NCI-H1694 treated with DMSO at 0.1 percent for 48 hours (cell line): ENCODE measurements at places on chromosomes 2 and 18.

GRCh38 chr2:96264656-96265348 lies 995 bp downstream of the TMEM127 start:
- DNase-seq, result peak; percentile 8

- DNase-seq, result no peak
Observed at GRCh38 chr2:98847853-98848252, 88.2 kb downstream of the CRACDL start.

GRCh38 chr18:48607056-48607984 lies 68.5 kb downstream of the CTIF start:
- DNase-seq, result no peak

DNA sequence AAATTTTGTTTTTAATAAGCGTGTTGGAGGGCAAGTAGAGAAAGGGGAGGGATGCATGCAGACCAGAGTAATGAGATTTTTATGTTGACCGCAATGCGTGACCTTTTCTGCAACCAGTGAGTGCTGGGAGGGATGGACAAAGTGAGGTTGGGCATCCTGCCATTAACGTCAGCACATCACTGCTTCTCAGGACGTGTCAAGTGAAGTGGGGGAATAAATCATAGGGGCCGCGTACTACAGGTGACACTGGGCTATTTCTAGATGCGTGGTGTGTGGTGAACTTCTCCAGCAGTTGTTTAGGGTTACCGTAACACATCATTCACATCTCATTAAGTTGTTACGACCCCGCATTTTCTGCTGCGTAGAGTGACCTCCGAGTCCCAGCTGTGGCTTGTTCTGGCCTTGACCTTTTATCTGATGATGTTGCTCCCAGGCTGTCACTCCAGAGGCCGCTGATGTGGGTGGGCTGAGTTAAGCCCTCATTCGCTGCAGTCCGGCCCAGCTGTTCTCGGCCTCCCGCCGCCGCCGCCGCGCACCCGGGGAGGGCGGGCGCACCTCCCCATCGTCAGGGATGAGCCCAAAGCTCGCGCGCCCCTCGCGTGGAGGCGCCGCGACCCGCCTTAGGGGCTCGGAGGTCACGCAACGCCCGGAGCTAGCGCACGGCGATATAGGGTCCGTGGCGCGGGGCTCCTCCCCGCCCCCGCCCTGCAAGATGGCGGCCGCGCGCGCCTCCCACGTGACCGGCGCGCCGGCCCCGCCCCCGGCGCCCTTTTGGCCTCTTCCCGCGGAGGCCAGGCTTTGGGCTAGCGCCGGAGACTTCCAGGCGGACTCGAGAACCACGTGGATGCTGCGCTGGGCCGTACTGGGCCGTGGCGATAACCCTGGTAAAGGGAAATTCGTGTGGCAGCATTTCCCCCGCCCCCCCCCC lies 3.5 kb downstream of the ZCCHC2 start:
- peak; percentile 23 for DNase-seq

DNA sequence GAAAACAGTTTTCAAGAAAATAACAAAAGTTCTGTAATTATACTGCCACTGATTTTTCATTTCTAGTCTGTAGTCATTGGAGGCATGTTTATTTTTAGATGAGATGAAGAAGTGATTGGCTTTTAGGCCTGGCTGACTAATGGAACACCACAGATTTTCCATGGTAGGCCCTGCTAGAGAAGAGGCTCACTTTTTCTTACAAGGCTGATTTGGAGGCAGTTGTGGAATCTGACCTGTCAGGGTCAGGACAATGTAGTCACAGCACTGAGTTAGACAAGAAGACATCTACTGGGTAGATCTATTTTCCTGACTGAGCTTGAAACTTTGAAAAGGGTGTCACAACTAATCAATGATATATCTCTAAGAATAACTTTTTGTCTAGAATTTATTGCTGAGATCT lies 43.9 kb downstream of the KDM3A start:
- no peak for DNase-seq

DNA sequence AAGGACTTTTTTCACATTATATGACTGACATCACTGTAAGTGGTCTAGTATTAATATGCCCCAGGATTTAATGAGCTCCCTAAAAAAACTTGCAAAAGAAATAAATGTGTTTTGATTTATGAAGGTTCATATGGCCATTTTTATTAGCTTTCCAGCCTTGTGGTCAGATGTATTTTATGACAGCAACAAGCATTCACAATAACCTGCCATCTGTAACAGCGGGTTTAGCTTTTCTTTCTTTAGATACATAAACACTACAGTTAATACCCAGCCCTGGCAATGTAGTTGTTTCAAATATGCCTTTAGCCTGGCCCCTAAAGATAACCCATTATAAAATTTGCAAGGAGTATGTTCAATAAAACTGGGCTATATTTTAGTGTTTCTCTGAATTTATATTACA lies 1063.8 kb downstream of the SOCS6 start:
- no peak for DNase-seq

GRCh38 chr2:56587456-56587855 lies 403.7 kb downstream of the CCDC85A start:
- no peak for DNase-seq

GRCh38 chr18:33937270-33937816 lies 287.4 kb downstream of the NOL4 start:
- no peak for DNase-seq

GRCh38 chr2:172782506-172783164 lies 47.0 kb downstream of the RAPGEF4 start:
- no peak for DNase-seq

- DNase-seq, result no peak
Observed at GRCh38 chr18:8967573-8967972, 134.9 kb upstream of the NDUFV2 start.

DNA sequence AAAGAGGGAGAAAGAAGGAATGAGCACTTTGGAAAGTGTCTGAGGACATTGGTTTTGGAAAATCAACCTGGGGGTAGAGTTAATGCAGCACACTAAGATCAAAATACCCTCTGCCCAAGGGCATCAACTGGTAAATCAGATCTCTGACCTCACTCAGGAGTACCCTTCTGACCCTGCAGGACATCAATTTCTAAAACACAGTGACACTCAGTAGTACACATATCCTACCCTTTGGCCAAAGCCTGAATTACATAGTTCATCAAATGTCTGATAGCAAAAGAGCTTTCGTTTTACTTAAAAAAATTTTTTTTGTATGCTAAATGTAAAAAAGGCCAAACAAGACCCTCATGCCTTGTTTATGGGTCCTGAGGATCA lies 118.4 kb upstream of the CTNNA2 start:
- DNase-seq, result no peak

DNA sequence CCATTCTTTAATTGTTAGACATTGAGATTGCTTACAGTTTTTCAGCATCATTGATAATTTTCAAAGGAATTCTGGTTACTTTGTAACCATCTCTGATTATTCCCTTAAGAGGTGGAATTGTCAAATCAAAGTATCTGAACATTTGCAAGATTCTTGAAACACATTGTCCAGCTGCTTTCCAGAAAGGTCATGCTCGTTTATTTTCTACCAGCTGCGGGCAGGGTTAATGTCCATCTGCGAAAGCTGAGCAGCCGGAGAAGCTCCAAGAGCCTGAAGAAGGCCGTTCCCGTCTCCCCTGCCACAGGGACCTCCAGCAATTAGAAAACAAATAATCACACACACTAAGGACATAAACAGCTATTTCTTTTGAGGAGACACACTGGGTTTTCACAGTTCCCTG lies 76.1 kb upstream of the TXNDC2 start:
- DNase-seq, result no peak

DNA sequence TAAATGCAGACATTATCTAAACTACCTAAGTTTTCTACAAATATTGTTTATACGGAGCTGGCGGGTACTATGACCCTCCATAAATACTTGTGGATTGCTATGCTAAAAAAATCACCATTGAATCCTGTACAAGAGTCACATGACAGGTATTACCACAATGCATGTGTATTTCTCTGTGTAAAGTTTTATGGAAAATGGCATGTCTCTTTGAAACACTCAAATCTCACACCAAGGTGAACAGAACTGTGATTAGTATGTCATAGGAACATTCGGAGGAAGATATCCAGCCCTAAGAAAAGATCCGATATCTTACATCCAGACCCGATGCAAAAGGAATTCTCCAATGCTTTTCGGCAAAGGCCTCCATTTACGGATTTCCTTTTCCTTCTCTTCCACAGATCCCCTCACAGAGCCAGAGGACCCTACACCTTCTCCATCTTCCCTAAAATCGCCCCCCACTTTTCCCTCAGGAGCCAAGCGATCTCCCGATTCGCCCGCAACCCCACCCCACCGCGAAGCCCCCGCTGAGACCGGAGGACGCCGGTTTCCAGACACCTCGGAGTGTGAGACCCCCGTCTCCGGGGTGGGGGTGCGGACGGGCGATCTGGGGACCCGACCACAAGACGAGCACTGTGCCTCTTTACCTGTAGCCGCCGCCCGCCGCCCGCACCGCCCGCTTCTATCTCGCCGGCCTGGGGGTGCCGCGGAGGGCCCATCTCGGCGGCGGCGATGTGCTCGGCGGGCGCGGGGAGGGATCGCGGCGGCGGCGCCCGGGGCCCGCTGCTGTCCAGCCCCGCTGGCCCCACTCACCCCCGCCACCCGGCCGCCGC lies 1.2 kb downstream of the SAP130 start:
- DNase-seq, result no peak

DNA sequence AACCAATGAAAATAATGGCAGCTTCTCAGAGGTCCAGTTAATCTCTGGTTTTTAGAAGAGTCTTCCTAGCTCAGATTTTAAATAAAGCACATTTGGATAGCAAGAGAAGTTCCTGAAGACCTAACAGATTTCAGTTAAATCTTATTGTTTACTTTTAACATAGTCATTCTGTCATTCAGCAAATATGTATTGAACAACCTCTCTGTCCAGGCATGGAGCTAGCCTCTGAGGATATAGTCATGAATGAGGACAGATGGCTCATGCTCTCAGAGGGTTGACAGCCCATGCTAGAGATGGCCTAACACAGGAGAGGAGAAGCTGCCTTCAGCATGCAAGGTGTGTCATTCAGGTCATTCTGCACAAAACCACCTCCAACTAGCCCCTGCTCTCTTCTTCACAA lies 6.2 kb downstream of the CCBE1 start:
- DNase-seq, result peak; percentile 67

DNA sequence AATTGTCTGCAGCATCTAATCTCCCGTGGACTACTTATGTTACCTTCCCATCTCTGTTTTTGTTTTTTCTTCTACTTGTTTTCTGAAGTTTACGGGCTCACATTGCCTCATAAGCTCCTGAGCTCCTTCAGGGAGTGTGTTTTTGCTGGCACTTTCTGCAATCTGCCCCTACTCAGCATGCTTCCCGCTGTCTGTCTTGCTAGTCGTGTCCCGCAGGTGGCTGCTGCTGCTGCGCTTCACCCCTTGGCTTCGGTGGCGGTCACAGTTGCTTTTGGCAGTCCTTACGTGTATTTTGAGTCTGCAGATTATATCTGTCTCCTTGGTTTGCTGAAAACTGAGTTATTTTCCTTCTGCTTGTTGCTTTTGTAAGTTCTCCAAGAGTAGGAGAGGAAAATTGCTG lies 37.3 kb downstream of the FER1L5 start:
- no peak for DNase-seq

DNA sequence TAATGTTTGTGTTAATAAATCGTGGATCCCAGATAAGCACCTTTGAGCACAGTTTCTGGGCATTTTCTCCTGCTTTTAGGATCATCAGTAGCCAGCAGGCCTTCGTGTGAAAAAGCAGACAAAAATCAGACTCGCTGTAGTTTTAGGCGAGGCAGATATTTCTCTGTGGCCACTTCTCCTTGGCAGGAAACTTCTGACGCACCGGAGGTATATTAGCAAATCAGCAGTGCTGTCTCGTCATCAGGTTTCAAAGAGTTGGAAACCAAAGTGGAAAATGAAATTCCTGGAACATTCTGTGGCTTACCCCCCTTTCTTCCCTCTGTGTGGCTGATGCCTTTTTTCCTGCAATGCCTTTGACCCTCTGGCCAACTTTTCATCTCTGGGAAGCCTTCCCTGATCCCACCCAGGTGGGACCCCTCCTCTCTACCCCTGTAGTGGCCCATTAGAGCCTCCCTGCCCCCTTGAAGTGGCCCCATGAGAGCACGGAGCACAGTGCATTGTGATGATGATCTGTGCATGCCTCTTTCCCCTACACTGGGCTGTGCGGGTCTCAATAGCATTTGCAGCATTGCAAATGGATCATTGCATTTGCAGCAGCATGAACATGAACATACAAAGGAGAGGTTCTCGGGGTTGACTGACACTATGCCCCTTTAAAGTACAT lies 93.3 kb downstream of the RNF144A start:
- no peak for DNase-seq

GRCh38 chr2:219621935-219622334 lies 5.5 kb upstream of the SLC4A3 start:
- no peak for DNase-seq

DNA sequence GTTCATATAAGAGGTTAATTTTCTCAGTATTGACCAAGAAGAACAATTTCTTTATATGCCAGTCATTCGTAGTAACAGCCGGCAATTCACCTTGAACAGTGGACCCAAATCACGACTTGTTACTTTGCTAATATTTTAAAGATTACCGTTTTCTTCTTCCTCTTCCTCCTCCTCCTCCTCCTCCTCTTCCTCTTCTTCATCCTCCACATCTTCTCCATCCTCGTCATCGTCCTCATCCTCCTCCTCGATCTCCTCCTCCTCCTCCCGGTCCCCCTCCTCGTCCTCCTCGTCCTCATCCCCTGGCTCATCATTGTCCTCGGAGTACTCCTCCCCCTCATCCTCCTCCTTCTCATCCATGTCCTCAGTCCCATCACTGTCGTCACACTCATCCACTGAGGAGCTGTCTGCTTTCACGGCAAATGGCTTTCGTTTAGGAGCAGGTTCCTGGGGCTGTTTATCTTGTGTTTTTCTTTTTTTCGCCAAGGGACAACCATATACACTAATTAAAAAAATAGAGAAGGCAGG lies 198.6 kb upstream of the PXDN start:
- DNase-seq, result no peak

- DNase-seq, result no peak
Observed at GRCh38 chr2:138446043-138446442, 55.5 kb upstream of the SPOPL start.

- DNase-seq, result no peak
Observed at GRCh38 chr2:144701259-144701658, 181.3 kb upstream of the ZEB2 start.

GRCh38 chr18:27141876-27142275 lies 43.2 kb downstream of the CHST9 start:
- DNase-seq, result no peak

DNA sequence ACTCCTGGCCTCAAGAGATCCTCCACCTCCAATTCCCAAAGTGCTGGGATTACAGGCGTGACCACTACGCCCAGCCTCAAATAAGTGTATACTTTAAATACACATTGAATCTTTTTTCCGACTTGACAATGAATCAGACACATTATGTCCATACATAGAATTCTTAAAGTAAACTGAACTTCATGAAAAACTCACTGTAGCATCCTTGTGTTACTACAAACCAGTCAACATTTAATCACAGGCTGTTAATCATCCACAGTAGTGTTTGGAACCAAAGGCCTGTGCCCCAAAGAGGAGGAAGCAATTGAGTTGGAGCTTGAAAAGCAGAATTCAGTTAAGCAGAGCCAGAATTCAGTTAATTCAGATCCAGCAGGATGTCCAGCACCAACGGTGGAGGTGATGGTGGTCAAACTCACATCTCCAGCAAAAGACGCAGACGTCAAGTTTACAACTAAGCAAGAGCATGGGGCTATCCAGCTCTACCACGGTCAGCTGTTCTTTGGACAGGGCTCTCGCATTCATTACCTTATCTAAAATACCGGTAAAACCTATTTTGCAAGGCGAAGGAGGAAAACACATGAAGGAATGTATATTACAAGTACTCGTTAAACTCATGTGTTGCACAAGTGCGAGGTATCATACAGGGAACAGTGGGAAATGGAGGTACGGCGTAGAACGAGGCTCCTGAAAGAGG lies 1.2 kb downstream of the SLC39A6 start:
- no peak for DNase-seq

GRCh38 chr2:64463781-64464180 lies 9.8 kb downstream of the LGALSL start:
- DNase-seq, result no peak
